GM20000 (cell line): ENCODE measurements at places on chromosomes 1 and 21.

DNA sequence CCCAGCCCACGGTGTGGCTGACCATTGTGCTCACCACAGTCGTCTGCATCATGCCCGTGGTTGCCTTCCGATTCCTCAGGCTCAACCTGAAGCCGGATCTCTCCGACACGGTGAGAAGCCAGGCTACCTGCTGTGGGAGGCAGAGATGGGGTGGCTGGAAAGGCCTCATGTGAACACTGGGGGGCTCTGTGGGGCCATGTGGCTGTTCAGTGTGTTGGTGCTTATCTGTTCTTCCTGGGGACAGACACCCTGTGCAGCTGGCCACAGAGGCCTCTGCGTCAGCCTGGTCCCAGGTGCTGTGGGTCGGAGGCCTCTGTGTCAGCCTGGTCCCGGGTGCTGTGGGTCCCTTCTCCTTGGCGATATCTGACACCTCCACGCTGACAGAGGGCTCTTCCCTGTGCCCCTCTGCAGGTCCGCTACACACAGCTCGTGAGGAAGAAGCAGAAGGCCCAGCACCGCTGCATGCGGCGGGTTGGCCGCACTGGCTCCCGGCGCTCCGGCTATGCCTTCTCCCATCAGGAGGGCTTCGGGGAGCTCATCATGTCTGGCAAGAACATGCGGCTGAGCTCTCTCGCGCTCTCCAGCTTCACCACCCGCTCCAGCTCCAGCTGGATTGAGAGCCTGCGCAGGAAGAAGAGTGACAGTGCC, 23.2 kb downstream of the ATP8B2 start:
- DNase-seq = no peak

- no peak for DNase-seq
Observed at GRCh38 chr1:238710697-238711096, 675.7 kb upstream of the CHRM3 start.

DNA sequence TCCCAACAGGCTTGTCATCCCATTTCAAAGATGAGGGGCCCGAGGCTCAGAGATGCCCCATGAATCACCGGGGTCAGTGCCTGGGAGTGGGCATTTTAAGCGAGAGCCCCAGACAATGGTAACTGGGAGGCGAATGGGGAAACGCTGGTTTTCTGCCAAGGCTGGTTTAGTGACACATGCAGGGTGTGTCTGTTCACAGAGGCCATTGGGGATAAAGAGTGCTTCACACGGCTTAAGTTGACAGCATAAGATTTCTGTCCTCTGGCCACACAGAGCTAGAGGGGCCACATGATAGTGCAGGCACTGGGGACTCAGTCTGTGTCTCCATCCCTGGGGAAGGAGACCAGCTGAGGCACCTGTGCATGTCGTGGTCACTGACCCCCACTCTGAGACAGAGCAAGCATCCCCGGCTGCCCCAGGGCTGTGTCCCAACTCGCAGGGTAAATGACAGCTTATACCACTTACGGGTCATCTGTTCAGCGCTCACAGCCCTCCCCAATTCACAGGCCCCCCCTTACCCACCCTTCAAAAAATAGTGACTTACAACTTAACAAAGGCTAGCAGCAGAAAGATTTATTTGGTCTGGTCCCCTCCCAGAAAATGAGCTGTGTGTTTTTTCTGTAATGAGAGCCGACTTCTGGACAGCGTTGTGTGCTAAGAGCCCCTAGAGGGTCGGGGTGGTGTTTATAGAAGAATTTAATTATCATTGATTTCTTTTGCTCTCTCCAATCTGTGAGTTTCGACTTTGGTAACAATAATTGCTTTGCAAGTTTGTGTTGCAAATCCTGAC, 34.9 kb upstream of the ARHGEF16 start:
- no peak for DNase-seq

- no peak for DNase-seq
Observed at GRCh38 chr1:115685029-115685705, 43.4 kb downstream of the VANGL1 start.
